Stimulated activated CD8-positive, alpha-beta memory T cell treated with anti-CD3 and anti-CD28 coated beads, Interleukin-2, amount 100 ng/mL, for 1 hour (primary cell): ENCODE measurements at places on chromosomes 12 and 14.

GRCh38 chr14:32078023-32078857, 1.1 kb downstream of the ARHGAP5 start:
- no peak for DNase-seq

DNA sequence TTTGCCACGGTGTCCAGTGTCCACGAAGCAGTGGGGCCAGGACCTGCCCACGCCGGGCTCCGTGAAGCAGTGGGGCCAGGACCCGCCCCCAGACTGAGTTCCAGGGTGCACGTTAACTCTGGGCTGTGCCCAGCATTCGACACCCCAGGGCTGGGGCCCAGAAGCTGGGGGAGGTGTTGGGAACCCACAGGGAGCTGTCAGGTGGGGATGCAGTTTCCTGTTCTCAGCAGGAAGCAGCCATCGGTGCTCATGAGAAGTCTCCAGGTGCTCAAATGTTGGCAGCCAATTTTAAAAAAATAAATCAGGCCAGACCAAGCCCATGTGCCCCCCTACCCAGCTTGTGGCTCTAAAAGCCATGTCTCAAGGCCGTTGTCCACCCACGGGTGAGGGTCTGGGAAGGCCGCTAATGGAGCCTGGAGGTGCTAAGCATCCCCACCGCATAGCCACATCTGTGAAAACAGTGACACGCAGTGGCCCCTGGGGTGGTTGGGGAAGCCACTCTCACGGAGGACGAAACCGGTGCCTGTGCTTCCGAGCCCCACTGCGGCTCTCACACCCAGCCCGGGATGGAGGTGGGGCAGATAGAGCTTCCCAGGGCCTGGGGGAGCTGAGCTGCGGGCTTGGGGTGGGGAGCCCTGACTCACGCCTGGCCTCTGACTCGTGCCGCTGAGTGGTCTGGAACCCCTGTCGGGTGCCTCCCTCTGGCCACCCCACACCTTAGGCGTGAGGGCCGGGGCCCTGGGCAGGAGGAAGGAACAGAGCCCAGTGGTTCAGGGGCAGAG, 53.5 kb downstream of the FBRSL1 start:
- DNase-seq = no peak

- DNase-seq = no peak
Observed at GRCh38 chr12:100403446-100403845, 46.6 kb downstream of the SLC17A8 start.

- DNase-seq = no peak
Observed at GRCh38 chr14:94936401-94936892, 166.5 kb upstream of the GSC start.
